ENCODE measurements at places on chromosomes 3 and 15. TPM values are rescaled to one million over a fixed set of nuclear protein-coding genes. Genes with fewer than 3 reads are reported as not detected.

DNA sequence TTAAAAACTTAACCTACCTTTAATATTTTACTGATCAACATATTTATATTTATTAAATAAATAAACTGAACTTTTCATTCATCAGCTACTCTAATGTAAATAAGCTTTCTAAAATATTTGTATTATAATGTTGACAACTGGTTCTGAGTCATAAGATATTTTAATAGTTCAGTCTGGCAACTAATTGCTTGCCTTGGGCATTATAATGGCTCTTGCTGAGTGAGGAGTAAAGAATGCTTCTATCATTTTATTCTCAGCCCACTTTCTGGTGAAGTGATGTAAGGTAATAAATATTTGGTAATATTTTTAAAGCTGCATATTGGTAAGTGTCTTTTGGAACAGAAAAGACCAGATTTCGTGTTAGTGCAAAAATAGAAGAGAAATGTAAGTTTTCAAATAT is 81.5 kb downstream of the DIPK2A start:
- DNase-seq: no peak

- no peak for DNase-seq
These were observed 97.7 kb upstream of the P2RY1 start for GRCh38 chr3:152737021-152737908.

- DNase-seq: no peak
These were observed 10.3 kb upstream of the RYK start for GRCh38 chr3:134260987-134261386.

DNA sequence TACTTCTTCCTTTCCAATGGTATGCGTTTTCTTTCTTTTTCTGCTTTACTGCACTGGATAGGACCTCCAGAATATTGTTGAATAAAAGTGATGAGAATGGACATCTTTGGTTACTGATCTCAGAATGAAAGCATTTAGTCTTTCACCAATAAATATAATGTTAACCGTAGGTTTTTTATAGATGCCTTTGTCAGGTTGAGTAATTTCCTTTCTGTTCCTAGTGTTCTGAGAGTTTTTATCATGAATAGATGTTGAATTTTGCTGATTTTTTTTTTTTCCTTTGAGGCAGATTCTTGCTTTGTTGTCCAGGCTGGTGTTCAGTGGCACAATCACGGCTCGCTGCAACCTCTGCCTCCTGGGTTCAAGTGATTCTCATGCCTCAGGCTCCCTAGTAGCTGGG is 158.4 kb downstream of the KLHL25 start:
- DNase-seq: no peak

DNA sequence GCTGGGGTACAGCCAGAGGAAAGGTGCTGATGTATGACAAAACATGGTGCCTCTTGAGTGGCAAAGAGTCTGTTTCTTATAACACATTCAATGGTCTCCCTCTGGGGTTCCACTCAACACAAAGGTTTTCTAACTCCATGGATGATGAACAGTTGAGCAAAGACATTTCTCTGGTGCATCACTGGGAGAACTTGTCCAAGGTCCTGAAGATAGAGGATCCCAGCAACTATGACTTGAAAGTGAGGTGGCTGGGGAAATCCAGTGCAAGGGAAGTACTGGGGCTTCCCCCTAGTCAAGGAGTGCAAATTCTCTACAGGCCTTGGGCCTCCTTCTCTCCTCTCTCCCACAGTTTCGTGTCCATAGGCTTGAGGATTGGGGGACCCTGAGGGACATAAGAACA is 431.1 kb downstream of the WDR72 start:
- DNase-seq: no peak

Gene LARP6
- total RNA-seq: 2.9 TPM

Gene ARHGEF26
- total RNA-seq: 6.3 TPM

Gene FEZF2
- total RNA-seq: not detected

Gene CEMIP
- 1.9 TPM for total RNA-seq

Gene SIDT1
- 0.07 TPM for total RNA-seq

Gene ERICH6
- not detected for total RNA-seq

All from HepG2 (cell line).